ENCODE measurements at places on chromosomes 7 and 10.

DNA sequence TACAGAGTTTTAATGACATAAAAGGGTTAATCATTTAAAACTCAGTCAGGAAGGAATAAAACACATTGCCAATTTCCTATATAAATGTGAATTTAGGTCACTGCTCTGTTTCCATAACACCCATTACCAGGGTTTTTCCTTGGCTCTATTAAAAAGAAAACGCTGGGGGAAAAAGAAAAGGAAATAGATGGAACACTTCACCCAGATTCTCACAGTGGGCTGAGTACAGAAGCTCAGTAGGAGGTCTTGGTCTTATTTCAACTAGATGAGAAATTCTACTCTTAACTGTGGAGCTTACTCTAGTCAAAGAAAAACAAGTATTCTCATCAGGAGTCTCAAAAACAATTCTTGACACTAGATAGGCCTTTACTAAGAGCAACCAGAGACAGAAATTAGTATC is 36.5 kb downstream of the GLUD1 start:
- DNase-seq, result no peak
- H3K27ac ChIP-seq, result no peak overlapping the region
- H3K4me1 ChIP-seq, result no peaks in the 10 kb centered on the region
- no peak overlapping the region for H3K4me3 ChIP-seq
- H3K27me3 ChIP-seq, result no peaks in the 10 kb centered on the region
- peaks cover 66% of the 10 kb centered on the region for H3K36me3 ChIP-seq

- peaks cover 6% of the 10 kb centered on the region for H3K4me1 ChIP-seq
- no peak for DNase-seq
- H3K27me3 ChIP-seq, result no peaks in the 10 kb centered on the region
- no peaks in the 10 kb centered on the region for H3K36me3 ChIP-seq
- H3K27ac ChIP-seq, result no peak overlapping the region
Observed at GRCh38 chr7:4612237-4612636, 69.9 kb upstream of the FOXK1 start.

- H3K27ac ChIP-seq, result no peak overlapping the region
- H3K4me1 ChIP-seq, result no peaks in the 10 kb centered on the region
- DNase-seq, result no peak
Observed at GRCh38 chr7:116571552-116571951, 46.7 kb downstream of the CAV1 start.

DNA sequence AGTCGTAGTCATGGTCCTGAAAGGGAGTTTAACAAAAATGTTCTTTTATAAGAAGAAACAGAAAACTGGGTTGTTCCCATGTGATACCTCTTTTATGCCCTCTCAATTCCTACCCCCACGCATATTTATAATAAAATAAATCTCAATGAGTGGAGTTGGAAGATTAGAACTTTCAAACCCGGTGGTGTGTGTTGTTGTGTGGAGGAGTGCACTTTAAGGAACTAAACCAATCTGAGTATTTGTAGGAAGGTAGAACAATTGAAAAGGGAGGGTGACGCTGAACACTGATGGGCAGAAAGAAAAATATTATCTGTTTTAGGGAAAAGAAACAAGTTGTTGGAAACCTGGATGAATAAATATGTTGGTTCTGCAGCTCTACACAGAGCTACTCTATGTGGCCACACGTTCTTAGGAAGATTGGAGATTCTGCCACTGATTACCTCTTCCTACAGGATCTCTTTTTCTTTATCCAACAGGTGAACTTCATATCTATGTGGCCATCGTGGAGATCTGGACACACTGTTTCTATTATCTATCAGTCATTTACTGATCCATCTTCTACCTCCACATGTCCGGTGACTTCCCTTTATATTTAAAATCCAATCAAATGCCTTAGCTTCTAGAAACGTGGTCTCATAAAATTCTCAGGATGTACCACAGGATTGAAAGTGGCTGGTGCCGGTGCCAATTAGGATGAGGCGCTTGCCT is 13.1 kb upstream of the GATA3 start:
- H3K4me1 ChIP-seq, result peaks cover 46% of the 10 kb centered on the region
- no peak overlapping the region for H3K27ac ChIP-seq
- H3K27me3 ChIP-seq, result peaks cover 95% of the 10 kb centered on the region
- no peak for DNase-seq
- no peaks in the 10 kb centered on the region for H3K36me3 ChIP-seq

- no peak overlapping the region for H3K4me3 ChIP-seq
- no peak for DNase-seq
- H3K27me3 ChIP-seq, result no peaks in the 10 kb centered on the region
- H3K27ac ChIP-seq, result no peak overlapping the region
- no peaks in the 10 kb centered on the region for H3K36me3 ChIP-seq
Observed at GRCh38 chr7:62361-63116, 129.8 kb upstream of the FAM20C start.

GRCh38 chr10:115022733-115023132 is 70.4 kb upstream of the ATRNL1 start:
- no peaks in the 10 kb centered on the region for H3K36me3 ChIP-seq
- no peaks in the 10 kb centered on the region for H3K4me1 ChIP-seq
- H3K4me3 ChIP-seq, result no peak overlapping the region
- no peak overlapping the region for H3K27ac ChIP-seq
- no peaks in the 10 kb centered on the region for H3K27me3 ChIP-seq

DNA sequence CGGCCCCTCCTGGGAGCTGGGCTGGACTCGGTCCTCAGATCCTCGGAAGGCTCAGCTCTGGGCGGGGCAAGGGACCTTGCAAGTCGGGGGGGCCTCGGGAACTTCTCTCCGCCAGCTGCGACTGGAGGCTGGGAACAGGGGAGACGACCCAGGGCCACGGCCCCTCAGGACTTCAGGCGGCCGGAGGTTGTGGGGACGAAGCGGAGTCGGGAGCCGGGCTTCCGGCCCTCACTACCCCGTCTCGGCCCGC is 2.6 kb downstream of the ADIRF start:
- H3K27ac ChIP-seq, result peak overlapping the region; percentile 90

DNA sequence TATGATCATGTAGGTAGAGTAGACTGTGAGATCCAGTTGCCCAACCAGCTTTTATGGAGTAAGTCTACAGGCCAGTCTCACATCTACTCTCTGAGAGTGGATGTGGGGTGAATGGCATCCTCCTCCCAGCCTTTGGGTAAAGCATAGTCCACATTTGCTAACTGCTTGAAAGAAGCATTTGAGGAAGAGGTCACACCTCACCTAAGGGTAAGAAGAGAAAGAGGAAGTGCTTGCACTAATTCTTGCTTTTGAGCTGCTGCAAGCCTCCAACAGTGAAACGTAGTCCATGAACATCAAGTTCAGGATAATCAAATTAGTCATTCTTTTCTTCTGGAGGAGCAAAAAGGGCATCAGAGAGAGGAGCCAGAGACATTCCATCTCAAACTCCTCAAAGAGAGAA is 93.9 kb upstream of the AGR3 start:
- H3K36me3 ChIP-seq, result no peaks in the 10 kb centered on the region
- peaks cover 6% of the 10 kb centered on the region for H3K4me1 ChIP-seq
- DNase-seq, result no peak
- no peaks in the 10 kb centered on the region for H3K27me3 ChIP-seq
- no peak overlapping the region for H3K27ac ChIP-seq
- H3K4me3 ChIP-seq, result no peak overlapping the region

- DNase-seq, result no peak
- no peak overlapping the region for H3K27ac ChIP-seq
- no peak overlapping the region for H3K4me3 ChIP-seq
Observed at GRCh38 chr10:71262027-71262426, 49.7 kb downstream of the UNC5B start.

GRCh38 chr10:127945341-127945758 is 38.4 kb downstream of the PTPRE start:
- no peaks in the 10 kb centered on the region for H3K36me3 ChIP-seq
- peaks cover 8% of the 10 kb centered on the region for H3K4me1 ChIP-seq
- no peak overlapping the region for H3K4me3 ChIP-seq
- no peak overlapping the region for H3K27ac ChIP-seq
- DNase-seq, result no peak
- no peaks in the 10 kb centered on the region for H3K27me3 ChIP-seq

DNA sequence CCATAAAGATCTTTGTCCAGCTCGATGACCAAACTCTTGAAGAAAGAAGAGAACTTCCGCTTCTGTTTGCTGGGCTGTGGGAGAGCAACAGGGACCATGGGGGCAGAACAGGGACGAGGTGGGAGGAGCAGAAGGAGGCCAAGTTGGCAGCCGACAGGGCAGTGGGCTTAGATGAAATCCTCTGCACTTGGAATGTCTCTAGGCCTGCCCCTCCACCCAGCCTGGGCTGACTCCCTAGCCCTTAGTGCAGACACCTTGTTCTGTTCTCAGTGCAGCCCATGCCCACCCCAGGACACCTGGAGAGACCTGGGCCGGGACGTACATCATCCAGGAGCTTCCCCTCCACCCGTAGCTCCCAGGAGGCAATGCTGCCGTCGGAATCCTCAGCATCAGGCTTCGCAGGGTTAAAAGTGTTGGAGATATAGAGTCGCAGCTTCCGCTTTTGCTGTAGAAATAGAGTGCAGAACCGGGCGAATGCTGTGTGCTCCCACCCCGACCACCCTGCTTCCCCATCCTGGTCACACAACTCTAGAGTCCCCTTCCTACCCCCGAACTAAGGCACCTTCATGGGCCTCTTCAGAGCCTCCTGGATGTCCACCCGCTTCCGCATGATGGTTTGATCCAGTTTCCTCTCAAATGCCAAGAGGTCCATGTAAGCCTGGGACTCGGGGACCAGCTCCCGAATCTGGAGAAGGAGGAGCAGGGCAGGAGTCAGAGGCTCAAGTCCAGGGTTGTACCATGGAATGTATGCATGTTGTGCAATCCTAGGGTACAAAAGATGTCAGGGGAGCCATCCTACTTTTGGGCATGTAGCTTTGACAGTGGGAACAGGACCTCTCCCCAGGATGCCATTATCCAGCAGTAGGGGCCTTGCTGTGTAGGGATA is 6.1 kb downstream of the SMARCD3 start:
- peaks cover 20% of the 10 kb centered on the region for H3K36me3 ChIP-seq
- no peak overlapping the region for H3K27ac ChIP-seq
- peaks cover 19% of the 10 kb centered on the region for H3K27me3 ChIP-seq
- DNase-seq, result no peak
- H3K4me3 ChIP-seq, result no peak overlapping the region

GRCh38 chr10:119667562-119668328 is 16.6 kb downstream of the BAG3 start:
- H3K27ac ChIP-seq, result no peak overlapping the region
- no peak overlapping the region for H3K4me3 ChIP-seq
- H3K36me3 ChIP-seq, result peaks cover 32% of the 10 kb centered on the region
- peaks cover 23% of the 10 kb centered on the region for H3K4me1 ChIP-seq

DNA sequence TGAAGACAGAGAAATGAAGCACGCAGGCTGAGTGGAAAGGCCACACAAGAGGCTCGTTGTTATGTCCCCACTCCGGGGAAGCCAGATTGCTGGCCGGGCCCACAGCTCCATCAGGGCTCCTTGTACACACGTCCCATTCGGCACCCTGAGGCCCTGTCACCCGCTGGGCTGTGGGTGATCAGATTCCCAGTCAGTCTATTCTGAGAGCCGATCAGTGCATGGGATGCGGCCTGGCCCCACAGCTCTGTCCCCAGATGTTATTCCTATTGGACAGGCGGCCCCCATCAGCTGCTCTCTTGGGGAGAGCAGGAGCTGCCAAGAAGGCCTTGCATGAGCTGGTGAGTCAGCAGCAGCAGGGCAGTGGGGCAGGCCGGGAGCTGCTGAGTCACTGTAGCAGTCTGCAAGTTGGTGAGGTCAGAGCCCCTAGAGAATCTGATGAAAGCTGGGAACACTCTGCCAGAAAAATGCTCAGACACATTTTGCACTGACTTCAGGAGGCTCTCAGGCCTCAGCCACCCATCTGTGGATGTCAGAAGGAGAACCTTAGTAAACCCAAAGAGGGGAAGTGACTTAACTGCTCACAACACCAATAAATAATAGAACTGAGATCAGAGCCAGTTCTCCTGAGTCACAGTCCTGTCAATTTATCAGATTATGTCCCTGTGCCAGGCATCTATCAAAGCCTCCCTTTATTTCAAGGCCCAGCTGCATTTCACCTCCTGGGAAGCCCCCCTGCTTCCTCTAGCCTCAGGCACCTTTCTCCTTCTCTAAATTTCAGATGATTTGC is 9.4 kb upstream of the PSAP start:
- no peak overlapping the region for H3K27ac ChIP-seq
- DNase-seq, result no peak
- H3K27me3 ChIP-seq, result no peaks in the 10 kb centered on the region
- H3K36me3 ChIP-seq, result no peaks in the 10 kb centered on the region
- H3K4me1 ChIP-seq, result no peaks in the 10 kb centered on the region
- no peak overlapping the region for H3K4me3 ChIP-seq

Data from effector memory CD4-positive, alpha-beta T cell (primary cell).